Stimulated activated CD8-positive, alpha-beta memory T cell treated with anti-CD3 and anti-CD28 coated beads, Interleukin-4, amount 100 ng/mL, for 1 hour (primary cell): ENCODE measurements at places on chromosomes 4 and X.

GRCh38 chrX:46375831-46376230 is 169.4 kb downstream of the ZNF674 start:
- DNase-seq, result no peak

DNA sequence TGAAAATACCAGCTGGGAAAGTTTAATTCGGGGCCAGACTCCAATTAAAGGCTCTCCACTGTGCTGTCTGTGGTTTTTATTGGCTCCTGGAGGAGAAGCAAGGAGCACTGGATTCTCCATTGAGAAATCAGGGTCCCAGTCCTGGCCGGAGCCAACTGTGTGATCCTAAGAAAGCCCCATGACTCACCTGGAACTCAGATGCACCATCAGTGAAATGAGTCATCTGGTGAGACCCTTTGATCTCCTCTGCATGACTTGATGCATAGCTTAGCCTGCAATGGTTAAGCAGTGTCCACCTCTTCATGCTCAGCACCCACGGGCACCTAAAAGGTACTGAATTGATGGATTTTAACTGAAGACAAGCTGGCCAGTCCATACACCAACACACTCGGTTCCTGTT is 119.2 kb upstream of the VCX3B start:
- DNase-seq, result no peak

- no peak for DNase-seq
Observed at GRCh38 chr4:105472871-105473323, 965 bp downstream of the PPA2 start.

- no peak for DNase-seq
Observed at GRCh38 chr4:153257151-153257620, 52.9 kb downstream of the TRIM2 start.

DNA sequence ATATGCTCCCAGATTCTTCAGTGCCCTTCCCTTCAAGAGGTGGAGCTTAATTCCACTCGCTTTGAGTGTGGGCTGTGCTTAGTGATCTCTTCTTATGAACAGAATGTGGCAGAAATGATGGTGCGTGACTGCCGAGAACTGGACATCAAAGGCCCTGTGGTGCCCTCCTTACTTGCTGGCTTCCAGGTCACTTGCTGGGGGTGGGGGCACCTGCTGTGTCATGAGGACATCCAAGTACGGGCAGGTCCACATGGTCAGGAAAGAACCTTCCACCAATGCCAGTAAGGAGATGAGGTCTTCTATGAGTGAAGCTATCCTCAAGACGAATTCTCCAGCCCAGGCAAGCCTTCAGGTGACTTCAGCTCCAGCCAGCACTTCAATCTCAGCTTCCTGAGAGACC is 95.8 kb downstream of the FAM53A start:
- DNase-seq, result no peak

GRCh38 chr4:16227462-16227868 is 1.2 kb upstream of the TAPT1 start:
- DNase-seq, result no peak

DNA sequence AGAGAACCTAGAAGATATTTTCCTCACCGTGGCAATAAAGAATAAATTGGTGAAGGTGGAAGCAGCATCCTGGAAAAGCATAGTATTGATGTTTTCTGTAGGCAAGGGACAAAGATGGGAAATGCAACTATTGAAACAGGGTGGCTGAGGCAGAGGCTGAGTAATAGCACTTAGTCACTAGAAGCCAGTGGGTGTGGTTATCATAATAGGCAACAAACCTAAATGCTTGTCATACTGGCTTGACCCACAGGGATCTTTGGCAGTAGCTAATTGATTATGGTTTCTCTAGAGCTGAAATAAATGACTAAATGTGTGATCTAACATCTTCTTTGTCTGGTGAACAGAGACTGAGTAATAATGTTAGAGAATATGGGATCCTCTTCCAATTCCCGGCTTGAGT is 353.6 kb upstream of the RPS6KA3 start:
- DNase-seq, result no peak

- no peak for DNase-seq
Observed at GRCh38 chrX:45769761-45770582, 569.3 kb upstream of the DIPK2B start.

DNA sequence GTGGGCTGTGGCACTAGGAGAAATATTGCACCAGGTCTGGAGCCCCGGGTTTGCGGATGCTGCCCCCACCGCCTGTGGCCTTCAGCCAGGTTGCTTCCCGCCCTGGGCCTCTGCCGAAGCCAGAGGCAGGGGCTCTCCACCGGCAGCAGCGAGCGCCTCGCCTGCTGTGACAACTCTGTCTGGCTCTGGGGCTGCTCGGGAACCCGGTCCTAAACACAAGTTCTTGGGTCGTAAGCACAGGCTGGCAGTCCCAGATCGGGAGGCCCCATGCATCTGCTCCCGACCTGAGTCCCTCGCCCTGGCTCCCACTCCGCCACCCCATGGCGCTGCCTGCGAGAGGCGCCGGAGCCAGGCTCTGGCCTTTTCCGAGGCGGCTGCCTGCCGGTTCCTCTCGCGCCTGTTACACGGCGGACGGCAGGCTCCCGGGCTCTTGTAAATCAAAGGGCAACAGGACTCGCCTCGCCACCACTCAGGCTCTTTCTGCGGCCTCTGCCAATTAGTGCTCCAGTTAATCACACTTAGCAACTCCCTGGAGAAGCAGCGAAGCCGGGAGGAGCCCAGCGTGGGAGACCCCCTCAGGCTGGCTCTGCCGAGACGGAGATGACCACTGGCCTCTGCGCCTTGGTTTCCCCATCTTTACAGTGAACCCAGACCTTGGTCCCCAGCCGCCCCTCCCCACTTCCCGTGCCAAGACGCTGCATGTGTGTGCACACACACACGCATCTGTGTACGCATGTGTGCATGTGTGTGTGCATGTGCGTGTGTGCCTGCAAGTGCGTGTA is 109.2 kb downstream of the DCTD start:
- DNase-seq, result no peak

- no peak for DNase-seq
Observed at GRCh38 chrX:124769166-124769565, 422.8 kb downstream of the SH2D1A start.

DNA sequence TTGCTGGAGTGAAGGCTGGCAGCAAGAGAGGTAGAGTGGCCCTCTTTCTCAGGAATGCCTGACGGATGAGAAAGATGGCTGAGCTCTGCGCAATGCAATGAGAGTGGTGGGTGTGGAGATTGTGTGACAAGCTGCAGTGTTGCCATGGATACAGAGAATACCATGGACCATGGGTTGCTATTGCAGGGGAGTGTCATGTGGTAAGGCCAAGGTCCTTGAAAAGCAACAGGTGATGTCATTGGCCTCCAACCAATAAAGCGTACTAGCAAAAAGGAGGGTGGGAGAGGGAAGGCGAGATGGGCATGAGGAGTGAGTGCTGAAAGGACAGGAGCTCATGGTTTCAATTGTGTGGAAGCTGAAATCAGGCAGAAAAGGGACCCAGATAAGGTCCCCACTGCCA is 1.8 kb downstream of the PNMA5 start:
- no peak for DNase-seq

DNA sequence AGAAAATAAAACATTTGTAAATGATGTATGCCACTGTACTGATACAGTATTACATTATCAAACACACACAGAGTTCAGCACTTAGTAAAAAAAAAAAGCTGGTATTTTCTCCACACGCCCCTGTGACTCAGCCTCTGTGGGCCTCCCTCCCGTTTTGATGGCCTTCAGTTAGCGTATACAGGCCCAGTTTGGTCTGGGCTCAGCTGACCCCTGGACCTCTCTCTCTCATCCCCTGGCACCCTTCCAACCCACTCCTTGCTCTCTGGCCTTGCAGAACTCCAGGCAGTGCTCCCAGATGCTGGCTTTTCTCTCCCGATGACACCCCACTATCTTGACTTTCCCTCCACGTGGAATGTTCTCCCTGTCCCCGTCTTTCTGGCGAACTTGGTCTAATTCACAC is 89.0 kb upstream of the LIMCH1 start:
- DNase-seq, result no peak

DNA sequence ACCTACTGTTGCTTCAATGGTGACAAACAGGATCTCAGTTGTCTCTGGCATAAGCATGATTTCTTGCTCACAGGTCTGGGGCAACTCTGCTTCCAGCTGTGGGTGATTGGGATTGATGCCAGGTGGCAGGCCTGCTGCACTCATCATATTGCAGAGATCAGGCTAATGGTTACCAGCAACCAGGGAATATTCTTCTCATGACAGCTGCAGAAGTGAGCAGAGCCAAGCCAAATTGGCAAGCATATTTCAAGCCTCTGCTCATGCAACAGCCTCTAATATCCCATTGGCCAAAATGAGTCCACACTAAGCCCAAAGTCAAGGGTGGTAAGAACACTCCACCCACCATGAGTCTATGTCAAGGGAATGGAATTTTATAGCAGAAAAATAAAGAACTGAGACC is 26.7 kb upstream of the TBC1D19 start:
- no peak for DNase-seq

GRCh38 chr4:154506253-154506652 is 14.7 kb upstream of the DCHS2 start:
- DNase-seq, result no peak

DNA sequence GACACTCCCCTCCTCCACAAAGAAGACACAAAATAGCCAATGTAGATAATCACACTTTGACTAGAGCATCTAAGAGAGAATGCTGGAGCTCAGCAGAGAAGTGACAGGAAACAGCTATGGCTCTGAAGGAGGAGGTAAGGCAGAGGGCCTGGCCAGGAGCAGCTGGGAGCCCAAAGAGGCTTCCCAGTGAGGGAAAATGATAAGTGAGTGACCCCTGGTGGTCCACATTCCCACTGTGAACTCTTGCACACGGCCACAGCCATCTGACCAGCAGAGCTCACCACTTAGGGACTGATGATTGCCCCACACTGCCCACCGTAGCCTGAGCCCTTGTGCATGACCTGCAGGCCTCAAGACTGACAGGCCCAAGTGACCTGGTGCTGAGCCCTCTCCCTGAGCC is 162.7 kb upstream of the GALNTL6 start:
- no peak for DNase-seq

- DNase-seq, result no peak
Observed at GRCh38 chr4:11505221-11505971, 76.7 kb upstream of the HS3ST1 start.

GRCh38 chr4:95835672-95836071 is 4.2 kb upstream of the PDHA2 start:
- no peak for DNase-seq

DNA sequence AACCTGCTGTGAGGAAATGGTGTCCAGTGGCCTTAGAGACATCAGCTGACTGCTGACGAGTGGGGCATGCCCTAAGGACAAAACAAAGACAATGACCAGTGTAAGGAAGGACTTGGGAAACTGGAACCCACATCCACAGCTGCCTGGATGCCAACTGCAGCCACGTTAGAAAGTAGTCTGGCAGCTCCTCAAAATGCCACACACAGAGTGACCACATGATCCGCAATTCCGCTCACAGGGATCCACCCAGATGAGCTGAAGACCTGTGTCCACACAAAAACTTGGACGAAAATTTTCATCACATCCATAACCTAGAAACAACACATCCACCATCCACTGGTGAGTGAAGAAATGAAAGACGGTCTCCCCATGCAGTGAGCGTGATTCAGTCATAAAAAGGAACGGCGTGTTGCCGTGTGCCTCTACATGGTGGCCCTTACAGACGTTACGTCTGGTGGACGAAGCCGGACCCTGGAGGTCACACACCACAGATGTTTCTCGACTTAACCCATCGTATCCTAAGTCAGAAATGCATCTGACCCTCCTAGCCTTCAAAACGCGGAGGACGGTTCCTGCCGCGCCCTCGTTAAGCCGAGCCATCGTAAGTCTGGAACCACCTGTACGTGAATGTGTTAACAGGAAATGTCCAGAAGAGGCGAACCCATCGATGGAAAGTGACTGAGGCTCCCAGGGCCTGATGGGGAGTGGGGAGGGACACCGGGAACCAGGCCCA is 40.6 kb upstream of the MXD4 start:
- DNase-seq, result no peak

DNA sequence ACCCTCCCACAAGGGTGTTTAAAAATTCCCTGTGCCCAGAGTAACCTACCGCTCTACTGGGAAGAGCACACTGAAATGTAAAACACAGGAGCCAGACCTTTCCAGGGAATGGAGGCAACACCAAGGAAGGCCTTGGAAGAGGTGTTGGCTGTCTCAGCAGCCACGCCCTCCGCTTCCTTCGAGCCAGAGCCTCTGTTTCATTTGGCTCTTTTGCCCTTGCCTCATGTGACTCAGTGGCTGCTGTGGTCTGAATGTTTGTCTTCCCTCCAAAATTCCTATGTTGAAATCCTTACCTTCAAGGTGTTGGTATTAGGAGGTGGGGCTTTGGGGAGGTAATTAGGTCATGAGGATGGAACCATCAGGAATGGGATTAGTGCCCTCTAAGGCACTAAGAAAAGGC is 11.3 kb downstream of the SCD5 start:
- DNase-seq, result no peak

- no peak for DNase-seq
Observed at GRCh38 chr4:5816101-5816500, 76.8 kb downstream of the CRMP1 start.

GRCh38 chr4:129355516-129355915 is 259.6 kb downstream of the C4orf33 start:
- DNase-seq, result no peak

DNA sequence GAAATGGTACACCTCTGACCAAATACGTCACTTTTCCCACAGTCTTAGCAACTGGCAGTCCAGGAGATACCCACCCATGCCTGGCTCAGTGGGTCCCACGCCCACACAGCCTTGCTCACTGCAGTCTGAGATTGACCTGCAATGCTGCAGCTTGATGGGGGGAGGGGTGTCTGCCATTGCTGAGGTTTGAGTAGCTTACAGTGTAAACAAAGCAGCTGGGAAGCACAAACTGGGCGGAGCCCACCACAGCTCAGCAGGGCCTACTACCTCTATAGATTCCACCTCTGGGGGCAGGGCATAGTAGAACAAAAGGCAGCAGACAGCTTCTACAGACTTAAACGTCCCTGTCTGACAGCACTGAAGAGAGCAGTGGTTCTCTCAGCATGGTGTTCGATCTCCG is 52.7 kb downstream of the AMER1 start:
- no peak for DNase-seq

- no peak for DNase-seq
Observed at GRCh38 chr4:186569533-186570192, 14.3 kb upstream of the MTNR1A start.

DNA sequence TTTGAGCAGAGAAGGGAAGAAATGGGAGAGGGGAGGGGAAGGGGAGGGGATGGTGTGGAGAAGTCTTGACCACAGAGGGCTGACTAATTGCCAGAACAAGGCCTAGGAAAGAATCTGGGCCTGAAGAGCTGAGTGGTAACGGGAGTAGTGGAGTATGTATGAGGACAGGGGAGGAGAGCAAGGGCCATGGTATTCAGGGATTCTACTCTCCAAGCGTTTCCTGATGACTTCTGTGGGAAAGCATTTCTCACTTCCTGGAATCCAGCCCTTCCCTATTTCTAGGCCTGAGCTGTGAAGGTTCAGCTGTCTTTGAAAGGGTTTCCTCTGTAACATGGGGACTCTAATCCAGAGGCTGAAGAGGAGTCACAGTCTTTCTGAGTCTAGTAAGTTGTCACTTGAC is 19.7 kb upstream of the SOX3 start:
- no peak for DNase-seq

- no peak for DNase-seq
Observed at GRCh38 chr4:39792128-39792527, 94.2 kb downstream of the UBE2K start.
